Heart left ventricle (tissue), 16 donors: ENCODE measurements at places on chromosomes 5 and 9.

- DNase-seq, result no peak
Observed at GRCh38 chr5:157263496-157264090, 2.3 kb upstream of the CYFIP2 start.

- no peak for DNase-seq
Observed at GRCh38 chr9:73121375-73121935, 30.2 kb upstream of the ANXA1 start.

- DNase-seq, result no peak
Observed at GRCh38 chr5:74919487-74919886, 53.3 kb upstream of the FAM169A start.

GRCh38 chr9:121634329-121635261 is 16.8 kb upstream of the DAB2IP start:
- DNase-seq, result no peak

DNA sequence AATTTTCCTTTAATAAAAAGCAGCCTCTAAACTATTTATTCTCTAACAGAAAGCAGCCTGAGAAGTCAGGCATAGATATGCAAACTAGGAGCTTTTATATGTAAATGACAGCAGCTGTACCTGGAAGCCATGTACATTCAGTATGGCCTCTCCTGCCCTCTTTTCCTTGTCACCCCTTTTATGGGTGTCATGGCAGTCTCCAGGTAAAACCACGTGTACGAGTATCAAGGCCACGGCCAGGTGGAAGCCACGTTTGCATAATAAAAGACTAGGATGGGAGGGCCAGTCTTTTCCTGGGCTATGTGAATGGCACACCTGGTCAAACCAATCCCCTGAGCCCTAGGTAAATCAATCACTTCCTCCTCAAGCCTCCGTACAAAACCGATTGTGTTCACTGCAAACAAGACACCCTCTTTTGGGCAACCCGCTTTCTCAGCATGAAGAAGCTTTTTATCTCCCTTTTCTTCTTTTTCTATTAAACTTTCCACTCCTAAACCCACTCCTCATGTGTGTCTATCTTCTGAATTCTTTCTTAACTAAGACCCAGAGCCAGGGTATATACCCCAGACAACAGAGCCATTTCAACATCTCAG is 419.5 kb upstream of the CTNND2 start:
- DNase-seq, result no peak

- no peak for DNase-seq
Observed at GRCh38 chr5:173765029-173765644, 123.0 kb upstream of the CPEB4 start.

- DNase-seq, result no peak
Observed at GRCh38 chr5:119694284-119694683, 64.9 kb downstream of the FAM170A start.

- no peak for DNase-seq
Observed at GRCh38 chr5:130875656-130876055, 289.4 kb downstream of the HINT1 start.

DNA sequence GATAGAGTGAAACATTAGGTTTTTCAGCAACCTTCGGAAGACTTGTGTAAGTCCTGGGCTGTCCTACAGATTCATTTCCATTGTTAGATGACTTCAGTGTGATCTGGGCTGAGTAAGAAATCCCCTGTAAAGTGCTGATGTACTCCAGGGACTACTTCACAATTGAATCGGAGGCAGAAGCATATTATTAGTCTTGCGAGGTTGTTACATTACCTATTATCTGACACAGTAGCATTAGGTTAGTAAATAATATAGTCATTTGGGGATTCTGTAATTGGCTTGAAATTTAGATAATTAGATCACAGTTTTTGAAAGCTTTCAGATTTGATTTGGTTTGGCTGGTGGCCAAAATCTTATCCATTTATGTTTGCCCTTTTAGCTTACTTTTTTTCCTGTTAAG is 62.4 kb downstream of the DMRT1 start:
- no peak for DNase-seq

- no peak for DNase-seq
Observed at GRCh38 chr9:134373269-134373668, 47.0 kb downstream of the RXRA start.
